ENCODE measurements at places on chromosomes 11 and 22. TPM values are rescaled to one million over a fixed set of nuclear protein-coding genes. Genes with fewer than 3 reads are reported as not detected.

Gene AMBRA1
- 15.8 TPM for polyA plus RNA-seq

DNA sequence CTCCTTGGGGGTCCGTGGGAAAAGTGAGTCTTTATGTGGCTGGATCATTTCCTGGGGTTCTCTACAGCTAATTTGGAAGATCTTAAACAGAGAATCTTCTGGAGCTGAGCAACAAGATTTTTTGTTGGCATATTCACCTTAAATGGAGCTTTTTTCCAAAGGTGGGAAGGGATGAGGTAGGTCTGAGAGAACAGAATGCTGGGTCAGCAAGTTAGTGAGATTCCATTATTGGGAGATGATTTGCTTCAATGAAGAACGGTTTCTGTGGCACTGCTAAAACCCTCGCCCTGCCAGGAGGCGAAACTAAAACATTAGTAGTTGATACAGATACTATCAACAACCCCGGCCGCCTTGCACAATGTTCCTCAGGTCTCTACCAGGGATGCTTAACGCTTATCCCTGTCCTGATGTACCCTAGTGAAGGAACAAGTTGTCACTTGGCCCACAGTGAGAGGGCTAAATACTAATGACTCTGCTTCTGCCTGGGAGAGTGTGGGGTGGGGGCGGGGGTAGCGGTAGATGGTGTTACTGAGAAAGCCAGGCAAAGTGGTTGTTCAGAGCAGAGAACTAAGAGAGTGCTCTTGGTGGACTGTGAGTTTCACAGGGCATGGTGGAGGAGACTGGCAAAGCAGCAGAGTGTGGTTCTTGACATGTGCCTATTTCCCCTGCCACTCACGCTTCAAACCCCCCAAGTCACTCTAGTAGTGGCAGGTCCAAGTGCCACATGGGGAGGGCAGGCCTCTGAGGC, 63.7 kb upstream of the CYP2D6 start:
- no peak overlapping the region for H3K4me3 ChIP-seq
- no peaks in the 10 kb centered on the region for H3K27me3 ChIP-seq
- no peaks in the 10 kb centered on the region for H3K4me1 ChIP-seq

GRCh38 chr22:49657275-49657973, 170.2 kb downstream of the BRD1 start:
- peak overlapping the region; percentile 37 for H3K4me3 ChIP-seq
- H3K36me3 ChIP-seq, result no peaks in the 10 kb centered on the region
- no peaks in the 10 kb centered on the region for H3K27me3 ChIP-seq
- peak; percentile 40 for DNase-seq

GRCh38 chr11:60377401-60378136, 763 bp upstream of the MS4A7 start:
- no peaks in the 10 kb centered on the region for H3K27me3 ChIP-seq
- H3K4me3 ChIP-seq, result no peak overlapping the region
- H3K27ac ChIP-seq, result peak overlapping the region; percentile 40
- H3K36me3 ChIP-seq, result no peaks in the 10 kb centered on the region

DNA sequence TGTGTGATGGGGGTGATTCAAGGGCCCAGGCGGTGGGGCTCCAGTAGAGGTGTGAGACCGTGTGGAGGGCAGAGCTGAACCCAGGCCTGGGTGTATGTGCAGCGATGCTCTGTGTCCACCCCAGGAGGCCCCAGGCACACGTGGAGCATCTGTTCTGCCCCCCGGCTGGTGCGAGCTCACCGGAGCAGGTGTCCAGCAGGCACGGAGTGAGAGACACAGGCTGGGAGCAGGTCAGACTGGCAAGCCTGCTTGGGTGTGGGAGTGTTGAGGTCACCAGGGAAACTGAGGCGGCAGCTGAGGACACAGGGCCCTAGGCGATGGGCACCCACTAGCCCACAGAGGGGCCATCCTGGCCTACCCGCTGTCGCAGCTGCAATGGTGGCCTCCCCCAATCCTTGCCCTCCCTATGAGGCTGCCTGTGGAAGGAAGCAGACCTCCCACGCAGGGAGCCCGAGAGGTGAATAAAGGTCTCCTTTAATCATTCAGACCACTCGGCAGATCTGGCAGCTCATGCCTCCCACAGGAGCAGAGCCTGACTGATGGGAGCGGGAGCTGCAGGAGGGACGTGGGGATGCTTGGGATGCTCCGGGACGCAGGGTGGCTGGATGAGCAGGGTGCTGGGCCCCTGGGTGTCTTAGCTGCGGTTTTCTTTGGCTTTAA, 1165.1 kb downstream of the BRD1 start:
- H3K36me3 ChIP-seq, result no peaks in the 10 kb centered on the region
- no peaks in the 10 kb centered on the region for H3K27me3 ChIP-seq
- H3K27ac ChIP-seq, result no peak overlapping the region
- no peak for DNase-seq

- H3K4me3 ChIP-seq, result no peak overlapping the region
- no peak overlapping the region for H3K27ac ChIP-seq
- DNase-seq, result no peak
- H3K36me3 ChIP-seq, result no peaks in the 10 kb centered on the region
Measured at GRCh38 chr11:33778675-33779074, 4.4 kb upstream of the FBXO3 start.

DNA sequence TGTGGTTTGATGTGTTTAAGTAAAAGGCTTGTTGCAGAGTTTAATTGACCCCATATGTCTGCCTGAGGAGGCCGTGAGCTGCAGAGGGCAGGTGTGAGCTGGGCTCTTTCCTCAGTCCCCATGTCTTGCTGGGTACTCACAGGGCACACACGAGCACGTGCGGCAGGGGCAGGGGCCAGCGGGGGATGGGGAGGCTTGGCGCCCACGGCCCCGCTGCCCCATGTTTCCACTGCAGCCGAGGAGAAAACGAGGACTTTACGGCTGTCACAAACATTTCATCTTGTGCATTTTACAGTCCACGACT, 24.7 kb upstream of the CCDC188 start:
- no peaks in the 10 kb centered on the region for H3K27me3 ChIP-seq
- no peak overlapping the region for H3K27ac ChIP-seq
- DNase-seq, result no peak
- H3K4me3 ChIP-seq, result no peak overlapping the region
- H3K4me1 ChIP-seq, result peaks cover 31% of the 10 kb centered on the region

Gene TUBA8
- 5.8 TPM for polyA plus RNA-seq

GRCh38 chr11:125148743-125149142, 15.8 kb upstream of the PKNOX2 start:
- H3K36me3 ChIP-seq, result no peaks in the 10 kb centered on the region
- H3K27ac ChIP-seq, result no peak overlapping the region
- no peak overlapping the region for H3K4me3 ChIP-seq
- H3K27me3 ChIP-seq, result peaks cover 12% of the 10 kb centered on the region
- H3K4me1 ChIP-seq, result no peaks in the 10 kb centered on the region
- DNase-seq, result no peak

DNA sequence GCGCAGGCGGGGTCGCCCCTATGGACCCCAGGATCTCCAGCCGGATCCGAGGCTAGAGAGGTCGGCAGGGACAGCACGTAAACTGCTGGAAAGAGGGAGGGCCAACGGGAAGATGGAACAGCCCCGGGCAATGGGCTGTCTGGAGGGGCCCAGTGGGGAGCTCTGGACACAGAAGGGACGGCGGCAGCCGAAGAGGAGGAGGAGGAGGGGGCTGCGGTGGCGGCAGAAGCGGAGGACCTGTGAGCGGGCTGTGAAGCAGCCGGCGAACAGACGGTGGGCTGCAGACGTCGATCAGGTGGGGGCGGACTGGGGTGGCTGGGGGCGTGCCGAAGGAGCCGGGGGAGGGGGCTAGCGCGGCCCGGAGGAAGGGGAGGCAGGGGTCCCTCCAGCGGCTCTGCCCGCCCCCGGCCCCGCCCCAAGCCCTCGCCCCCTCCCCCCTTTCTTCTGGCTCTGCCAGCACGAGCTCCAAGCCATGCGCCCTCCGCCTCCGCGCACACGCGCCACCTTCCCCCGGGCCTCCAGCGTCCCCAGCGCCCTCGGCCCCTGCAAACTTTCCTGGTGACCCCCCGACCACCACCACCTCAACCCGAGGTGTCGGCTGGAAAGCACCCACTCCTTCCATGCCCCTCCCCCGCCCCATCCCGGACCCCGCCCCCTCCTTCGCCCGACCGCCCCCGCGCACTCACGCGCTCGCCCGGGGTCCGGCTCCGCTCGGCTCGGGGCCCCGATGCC, 432 bp downstream of the TNKS1BP1 start:
- DNase-seq, result no peak
- H3K4me3 ChIP-seq, result peak overlapping the region; percentile 87
- H3K4me1 ChIP-seq, result peaks cover 10% of the 10 kb centered on the region
- peak overlapping the region; percentile 87 for H3K27ac ChIP-seq
- H3K27me3 ChIP-seq, result no peaks in the 10 kb centered on the region
- H3K36me3 ChIP-seq, result peaks cover 5% of the 10 kb centered on the region

DNA sequence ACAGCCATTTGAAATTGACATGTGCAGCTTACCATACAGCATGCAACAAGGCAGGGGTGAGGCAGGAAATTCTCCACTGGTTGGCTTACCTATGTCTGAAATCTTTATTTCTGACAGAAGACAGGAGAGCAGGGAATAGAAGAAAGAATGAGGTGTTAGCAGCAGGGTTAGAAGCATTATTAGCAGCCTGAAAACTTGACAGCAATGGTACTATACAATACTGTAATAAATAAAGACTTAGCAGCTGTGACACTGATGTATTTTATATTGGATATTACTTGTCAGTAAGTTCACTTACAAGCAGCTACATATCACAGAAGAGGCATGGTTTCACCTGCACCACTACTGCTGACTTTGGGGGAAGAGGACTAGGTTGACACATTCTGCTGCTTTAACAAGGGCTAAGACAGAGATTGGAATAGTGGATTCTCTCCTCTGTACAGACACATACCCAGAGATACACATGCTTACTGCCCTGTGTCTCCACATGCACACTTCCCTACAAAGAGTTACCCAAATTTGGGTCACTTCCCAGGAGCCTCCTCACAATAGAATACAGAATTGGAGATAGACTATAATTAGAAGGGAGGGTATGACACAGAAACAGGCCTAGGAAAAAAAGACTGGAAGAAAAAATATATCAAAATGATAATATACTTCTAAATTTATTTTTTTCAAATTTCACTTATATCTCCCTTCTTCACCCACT, 145.8 kb upstream of the NARS2 start:
- H3K27me3 ChIP-seq, result no peaks in the 10 kb centered on the region
- H3K4me3 ChIP-seq, result no peak overlapping the region
- no peaks in the 10 kb centered on the region for H3K4me1 ChIP-seq
- no peak overlapping the region for H3K27ac ChIP-seq

DNA sequence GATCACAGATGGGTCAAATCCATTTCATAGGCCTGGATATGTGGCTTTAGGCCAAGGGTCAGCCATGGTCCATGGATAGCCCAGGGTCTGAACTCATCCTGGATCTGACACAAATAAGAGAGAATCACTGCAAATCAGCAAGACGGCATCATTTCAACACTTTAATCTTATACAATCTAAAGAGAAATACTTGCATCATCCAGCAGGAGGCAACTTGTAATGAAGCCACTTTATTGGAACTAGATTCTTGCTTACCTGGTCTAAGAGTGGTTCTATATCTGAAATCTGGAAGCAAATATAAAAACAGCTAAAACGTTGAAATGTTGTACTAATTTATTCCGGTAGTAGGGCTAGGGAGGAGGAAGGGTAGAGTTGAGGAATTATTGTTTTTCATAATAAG, 870.1 kb downstream of the JRKL start:
- H3K27me3 ChIP-seq, result no peaks in the 10 kb centered on the region
- no peak overlapping the region for H3K27ac ChIP-seq
- H3K4me3 ChIP-seq, result no peak overlapping the region
- no peaks in the 10 kb centered on the region for H3K4me1 ChIP-seq
- DNase-seq, result no peak
- H3K36me3 ChIP-seq, result no peaks in the 10 kb centered on the region

- DNase-seq, result no peak
- no peak overlapping the region for H3K4me3 ChIP-seq
- no peaks in the 10 kb centered on the region for H3K4me1 ChIP-seq
- no peak overlapping the region for H3K27ac ChIP-seq
- H3K27me3 ChIP-seq, result no peaks in the 10 kb centered on the region
- H3K36me3 ChIP-seq, result peaks cover 6% of the 10 kb centered on the region
Measured at GRCh38 chr11:70506986-70507385, 108.7 kb downstream of the CTTN start.

GRCh38 chr22:23753385-23753784, 840 bp downstream of the VPREB3 start:
- H3K27ac ChIP-seq, result no peak overlapping the region
- H3K27me3 ChIP-seq, result no peaks in the 10 kb centered on the region
- H3K4me1 ChIP-seq, result no peaks in the 10 kb centered on the region

DNA sequence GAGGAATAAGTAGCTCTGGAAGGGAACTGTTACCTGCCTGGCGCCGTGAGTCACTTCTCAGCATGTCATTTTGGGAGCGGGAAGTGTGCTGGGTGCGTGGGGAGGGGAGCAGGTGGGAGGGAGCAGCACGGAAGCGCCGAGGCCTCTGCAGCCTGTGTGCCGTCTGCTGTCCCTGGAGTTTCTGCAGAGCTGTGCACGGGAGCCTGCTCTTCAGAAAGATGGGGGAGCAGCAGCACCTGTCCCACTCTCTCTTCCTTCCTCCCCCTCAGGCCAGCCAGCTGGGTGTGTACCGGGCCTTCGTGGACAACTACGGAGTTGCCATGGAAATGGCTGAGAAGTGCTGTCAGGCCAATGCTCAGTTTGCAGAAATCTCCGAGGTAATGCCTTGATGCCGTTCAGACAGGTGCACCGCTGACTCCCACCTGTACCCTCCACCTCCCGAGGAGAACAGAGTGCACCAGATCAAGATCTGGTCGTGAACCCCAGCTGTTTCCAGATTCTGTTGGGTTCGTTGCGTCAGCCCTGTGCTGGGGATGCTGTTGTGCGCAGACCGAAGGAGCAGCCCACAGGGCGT, 87.9 kb downstream of the BCR start:
- no peaks in the 10 kb centered on the region for H3K27me3 ChIP-seq
- H3K27ac ChIP-seq, result no peak overlapping the region

- H3K27ac ChIP-seq, result no peak overlapping the region
- H3K27me3 ChIP-seq, result no peaks in the 10 kb centered on the region
- no peak overlapping the region for H3K4me3 ChIP-seq
- H3K4me1 ChIP-seq, result no peaks in the 10 kb centered on the region
- no peaks in the 10 kb centered on the region for H3K36me3 ChIP-seq
- DNase-seq, result no peak
Measured at GRCh38 chr11:57823859-57824258, 62.3 kb downstream of the CTNND1 start.

DNA sequence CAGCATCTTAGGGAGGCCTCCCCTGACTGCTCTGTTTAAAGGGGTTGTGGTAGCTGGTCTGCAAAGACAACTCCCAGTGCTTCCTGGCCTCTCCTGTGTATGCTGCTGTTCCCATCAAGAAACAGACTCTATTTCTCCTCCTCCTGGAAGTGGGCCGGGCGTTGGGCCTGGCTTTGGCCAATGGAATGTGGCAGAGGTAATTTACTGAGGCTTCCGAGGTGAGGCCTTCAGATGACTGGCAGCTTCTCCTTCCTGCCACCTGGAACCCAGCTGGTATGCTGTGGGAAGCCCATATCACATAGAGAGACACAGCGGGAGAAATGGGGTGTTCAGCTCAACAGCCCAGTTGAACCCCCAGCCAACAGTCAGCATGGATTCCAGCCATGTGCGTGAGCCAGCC, 25.1 kb upstream of the EIF3D start:
- no peaks in the 10 kb centered on the region for H3K27me3 ChIP-seq
- no peaks in the 10 kb centered on the region for H3K36me3 ChIP-seq
- H3K4me3 ChIP-seq, result no peak overlapping the region
- H3K27ac ChIP-seq, result no peak overlapping the region

Gene TEX12
- 1.6 TPM for polyA plus RNA-seq

Gene PATE2
- not detected for polyA plus RNA-seq

GRCh38 chr11:95991101-95991500, 67.2 kb upstream of the MTMR2 start:
- H3K4me1 ChIP-seq, result peaks cover 17% of the 10 kb centered on the region
- no peaks in the 10 kb centered on the region for H3K27me3 ChIP-seq
- peaks cover 4% of the 10 kb centered on the region for H3K36me3 ChIP-seq
- DNase-seq, result no peak
- no peak overlapping the region for H3K4me3 ChIP-seq

- peak; percentile 33 for DNase-seq
- peaks cover 7% of the 10 kb centered on the region for H3K4me1 ChIP-seq
- no peaks in the 10 kb centered on the region for H3K36me3 ChIP-seq
- H3K27ac ChIP-seq, result no peak overlapping the region
Measured at GRCh38 chr22:37599153-37599552, 9.5 kb upstream of the GGA1 start.
